ENCODE measurements at places on chromosomes 2 and 18. TPM values are rescaled to one million over a fixed set of nuclear protein-coding genes. Genes with fewer than 3 reads are reported as not detected.

HMSD gene
- not detected for total RNA-seq

CNDP1 gene
- total RNA-seq = not detected

GKN2 gene
- not detected for total RNA-seq

GDF7 gene
- total RNA-seq = 0.03 TPM

SERPINB11 gene
- total RNA-seq = not detected

CHRNG gene
- total RNA-seq = 36.6 TPM

DNAH6 gene
- total RNA-seq = not detected

NMUR1 gene
- total RNA-seq = not detected

FIGN gene
- 7.2 TPM for total RNA-seq

FHOD3 gene
- total RNA-seq = 0.15 TPM

GRB14 gene
- not detected for total RNA-seq

TUBA3D gene
- total RNA-seq = not detected

RGPD4 gene
- 0.05 TPM for total RNA-seq

EIF4E2 gene
- total RNA-seq = 180 TPM

GPR35 gene
- total RNA-seq = 0.30 TPM

TUBA4B gene
- total RNA-seq = not detected

INPP5D gene
- 0.47 TPM for total RNA-seq

NT5DC4 gene
- total RNA-seq = not detected

RAPGEF4 gene
- 5.1 TPM for total RNA-seq

Data from SJCRH30 (cell line).